Head of caudate nucleus (tissue), 42 donors: ENCODE measurements at places on chromosomes 5 and 9.

DNA sequence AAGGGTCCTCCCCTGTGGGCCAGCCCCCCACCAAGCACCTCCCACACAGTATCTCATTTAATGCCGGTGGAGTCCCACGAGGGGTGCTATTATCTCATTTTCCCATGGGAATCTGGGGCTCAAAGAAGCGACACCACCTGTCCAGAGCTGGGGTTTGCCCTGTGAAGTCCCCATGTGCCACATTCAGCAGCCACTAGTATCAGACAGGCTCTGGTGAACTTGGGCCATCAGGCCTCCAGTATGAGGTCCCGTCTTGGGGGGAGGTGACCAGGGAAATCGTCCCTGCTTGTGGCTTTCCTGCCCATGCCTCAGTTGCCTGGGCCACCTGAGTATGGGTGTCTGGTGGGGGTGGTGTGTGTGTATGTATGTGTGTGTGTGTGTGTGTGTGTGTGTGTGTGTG, 222.7 kb downstream of the PBX3 start:
- DNase-seq: no peak

GRCh38 chr9:76896035-76896434, 9.9 kb downstream of the PRUNE2 start:
- DNase-seq: no peak

DNA sequence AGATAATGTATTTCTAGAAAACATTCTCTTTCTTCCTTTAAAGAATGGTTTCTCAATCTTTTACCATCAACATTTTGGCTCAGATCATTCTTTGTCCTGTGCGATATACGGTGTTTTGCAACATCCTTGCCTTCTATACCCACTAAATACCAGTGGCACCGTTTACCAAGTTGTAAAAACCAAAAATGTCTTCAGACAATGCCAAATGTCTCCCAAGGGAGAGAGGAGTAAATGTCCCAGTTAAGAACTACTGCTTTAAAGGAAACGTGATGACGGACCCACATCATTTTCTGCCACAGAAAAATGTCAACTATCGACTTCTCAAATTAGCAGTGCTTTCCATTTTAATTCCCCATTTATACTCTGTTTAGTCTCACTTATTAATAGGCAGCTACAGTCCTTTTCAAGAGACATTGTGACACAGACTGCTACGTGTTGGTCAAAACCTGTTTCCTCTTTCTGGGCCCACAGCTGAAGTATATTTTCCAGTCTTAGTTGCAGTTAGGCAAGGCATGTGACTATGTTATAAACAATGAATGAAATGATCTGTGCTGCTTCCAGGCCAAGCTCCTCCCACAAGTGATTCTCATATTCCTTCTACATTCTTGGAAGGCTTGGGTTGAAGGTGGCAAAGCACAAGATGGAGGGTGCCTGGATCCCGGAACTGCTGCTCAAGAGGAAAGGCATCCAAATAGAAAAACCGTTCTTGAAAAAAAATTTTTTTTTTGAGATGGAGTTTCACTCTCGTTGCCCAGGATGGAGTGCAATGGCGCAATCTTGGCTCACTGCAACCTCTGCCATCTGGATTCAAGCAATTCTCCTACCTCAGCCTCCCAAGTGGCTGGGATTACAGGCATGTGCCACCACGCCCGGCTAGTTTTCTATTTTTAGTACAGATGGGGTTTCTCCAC, 8.8 kb downstream of the PRXL2C start:
- no peak for DNase-seq

GRCh38 chr5:107555425-107556090, 115.2 kb downstream of the EFNA5 start:
- no peak for DNase-seq

GRCh38 chr5:134937526-134937925, 30.2 kb upstream of the CATSPER3 start:
- DNase-seq: no peak

DNA sequence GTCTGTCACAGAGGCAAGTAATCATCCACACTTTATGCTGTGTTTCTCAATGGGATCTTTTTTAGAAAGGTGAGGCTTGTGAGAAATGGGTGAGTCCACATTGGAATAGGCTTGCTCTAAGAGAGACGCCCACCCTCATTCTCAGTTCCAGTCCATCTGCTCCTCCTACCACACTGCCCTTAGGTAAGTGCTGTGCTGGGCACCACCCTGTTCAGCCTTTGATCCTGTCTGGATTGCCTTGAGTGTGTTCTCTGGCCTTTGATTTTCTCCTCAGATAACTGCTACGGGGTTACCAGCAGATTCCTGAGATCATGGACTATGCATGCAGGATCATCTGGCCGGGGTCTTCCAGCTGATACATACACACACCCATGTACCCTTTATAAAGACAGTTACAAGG, 328.6 kb downstream of the KDM4C start:
- no peak for DNase-seq

- DNase-seq: no peak
Observed at GRCh38 chr5:19564036-19564435, 424.0 kb downstream of the CDH18 start.

GRCh38 chr9:128921881-128922763, 1.3 kb downstream of the PHYHD1 start:
- no peak for DNase-seq

GRCh38 chr9:115234094-115234493, 116.1 kb upstream of the TNC start:
- no peak for DNase-seq

DNA sequence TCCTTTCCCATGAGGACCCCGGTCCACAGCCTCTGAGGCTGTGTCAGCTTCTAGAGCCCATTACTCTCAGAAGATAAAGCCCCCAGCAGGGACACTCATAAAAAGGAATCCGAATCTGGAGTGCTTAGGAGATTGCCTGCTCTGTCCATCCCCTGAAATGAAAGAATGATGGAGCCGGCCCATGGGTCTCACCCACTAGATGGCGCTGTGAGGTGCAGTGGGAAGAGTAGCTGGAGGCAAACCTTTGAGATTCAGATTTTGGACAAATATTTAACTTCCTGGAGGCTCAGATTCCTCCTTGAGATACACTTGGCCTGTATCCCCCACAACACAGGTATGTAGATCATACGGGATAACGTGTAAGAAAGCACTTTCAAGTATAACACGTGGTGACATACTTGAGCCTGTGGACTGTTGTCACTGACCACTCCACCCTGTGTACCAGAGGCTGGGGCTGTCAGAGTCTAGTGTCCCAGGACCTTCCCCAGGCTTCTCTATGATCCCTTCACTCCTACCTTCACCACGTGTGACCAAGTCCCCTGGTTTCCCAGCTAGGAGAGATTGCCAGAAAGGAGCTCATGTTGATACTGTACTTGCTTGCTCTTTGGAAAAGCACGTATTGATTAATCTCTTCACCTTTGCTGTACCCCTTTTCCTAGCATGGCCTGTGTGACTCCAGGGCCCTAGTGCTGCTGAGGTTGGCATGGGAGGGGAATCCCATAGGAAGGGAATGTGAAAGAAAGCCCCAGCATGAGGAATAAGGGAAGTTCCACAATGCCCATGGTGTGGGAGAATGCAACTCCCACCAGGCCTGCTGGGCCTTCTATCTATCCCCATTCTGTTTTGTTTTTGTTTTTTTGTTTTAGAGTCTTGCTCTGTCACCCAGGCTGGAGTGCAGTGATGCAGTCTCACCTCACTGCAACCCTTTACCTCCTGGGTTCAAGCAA, 32.1 kb downstream of the TRMO start:
- DNase-seq: peak; percentile 56

GRCh38 chr9:6562871-6563430, 82.6 kb downstream of the GLDC start:
- DNase-seq: no peak

DNA sequence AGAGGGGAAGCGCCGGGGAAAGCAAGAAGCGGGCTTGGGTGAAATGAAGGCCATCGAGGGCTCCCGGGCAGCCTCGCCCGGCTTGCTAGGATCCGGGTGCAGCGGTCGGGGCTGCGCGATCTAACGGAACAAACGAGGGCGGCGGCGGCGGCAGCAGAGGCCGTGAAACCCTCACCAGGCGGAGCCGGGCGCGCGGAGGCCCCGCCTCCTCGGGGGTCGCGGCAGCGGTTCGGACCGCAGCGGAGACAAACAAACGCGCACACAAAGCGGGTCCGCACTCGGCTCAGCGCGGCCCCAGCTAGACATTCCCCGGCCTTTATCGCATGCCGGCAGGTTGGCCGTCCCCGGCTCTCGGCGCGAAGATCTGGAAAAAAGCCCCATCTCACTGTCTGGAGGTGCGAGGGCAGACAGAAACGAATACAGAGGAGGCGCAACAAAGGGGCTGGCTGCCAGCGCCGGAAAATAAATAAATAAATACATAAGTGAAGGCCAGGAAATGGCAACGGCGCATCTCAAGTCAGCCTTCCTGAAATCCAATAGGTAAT, 10.5 kb upstream of the TRIM36 start:
- peak; percentile 28 for DNase-seq

GRCh38 chr9:132943651-132944293, 644 bp downstream of the TSC1 start:
- no peak for DNase-seq

- DNase-seq: no peak
Observed at GRCh38 chr5:590346-590745, 21.8 kb upstream of the CEP72 start.

DNA sequence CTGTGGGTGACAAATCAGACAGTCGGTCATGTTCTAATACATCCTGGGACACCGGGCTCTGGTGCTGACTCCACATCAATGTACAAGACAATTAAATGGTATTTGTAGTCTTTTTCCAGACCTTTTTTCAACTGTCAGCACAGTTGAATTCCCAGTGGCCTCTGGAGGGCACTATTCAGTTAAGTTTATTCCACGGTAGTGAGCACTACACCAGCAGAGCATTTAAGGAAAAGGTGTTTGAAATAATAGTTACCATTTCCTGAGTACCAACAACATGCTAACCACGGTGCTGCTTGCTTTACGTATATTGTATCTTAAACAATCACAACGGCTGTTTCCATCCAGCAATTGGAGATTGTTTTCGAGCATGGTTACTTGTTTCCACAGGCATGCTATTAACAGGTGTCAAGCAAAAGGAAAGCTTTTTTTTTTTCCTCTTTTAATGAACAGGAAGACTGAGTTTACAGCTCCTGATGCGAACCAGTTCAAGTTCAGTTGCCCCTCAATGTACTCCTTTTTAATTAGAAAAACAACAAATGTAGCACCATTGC, 186.7 kb downstream of the PDZD2 start:
- DNase-seq: peak; percentile 76

DNA sequence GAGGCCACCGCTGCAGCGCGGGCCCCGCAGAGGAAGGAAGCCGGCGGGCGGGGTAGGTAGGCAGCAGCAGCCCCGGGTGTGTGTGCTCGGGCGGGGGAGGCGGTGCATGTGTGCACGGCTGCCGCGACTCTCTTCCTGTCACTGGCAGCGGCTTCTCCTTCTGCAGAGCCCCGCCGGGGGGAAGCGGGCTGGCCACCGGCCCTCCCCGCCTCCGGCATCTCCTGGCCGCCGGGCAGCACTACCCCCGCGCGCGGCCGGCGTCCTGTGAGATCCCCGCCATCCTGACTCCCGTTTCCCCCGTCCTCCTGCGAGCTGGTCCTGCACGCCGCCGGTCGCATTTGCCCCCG, 315 bp downstream of the PIK3R1 start:
- DNase-seq: no peak

- DNase-seq: no peak
Observed at GRCh38 chr5:132294728-132295504, 722 bp downstream of the SLC22A4 start.

DNA sequence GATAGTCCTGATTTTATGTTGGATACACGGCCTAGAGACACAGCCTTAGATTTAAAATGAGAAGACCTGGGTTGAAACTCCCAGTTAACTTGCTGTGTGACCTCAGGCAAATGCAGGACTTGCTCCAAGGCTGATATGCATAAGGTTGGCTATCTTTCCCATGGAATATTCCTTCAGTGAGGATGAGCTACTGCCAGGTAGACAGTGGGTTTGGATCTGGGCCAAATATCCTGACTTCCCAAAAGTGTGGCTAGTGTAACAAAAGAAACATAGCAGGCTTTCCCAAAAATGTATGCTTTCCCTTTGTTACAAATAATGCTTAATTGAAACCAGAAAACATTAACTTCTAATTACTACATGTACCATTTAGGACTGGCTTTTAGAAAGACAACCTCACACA, 697 bp upstream of the XPA start:
- DNase-seq: no peak

GRCh38 chr5:73328640-73329039, 119.9 kb downstream of the FOXD1 start:
- no peak for DNase-seq

DNA sequence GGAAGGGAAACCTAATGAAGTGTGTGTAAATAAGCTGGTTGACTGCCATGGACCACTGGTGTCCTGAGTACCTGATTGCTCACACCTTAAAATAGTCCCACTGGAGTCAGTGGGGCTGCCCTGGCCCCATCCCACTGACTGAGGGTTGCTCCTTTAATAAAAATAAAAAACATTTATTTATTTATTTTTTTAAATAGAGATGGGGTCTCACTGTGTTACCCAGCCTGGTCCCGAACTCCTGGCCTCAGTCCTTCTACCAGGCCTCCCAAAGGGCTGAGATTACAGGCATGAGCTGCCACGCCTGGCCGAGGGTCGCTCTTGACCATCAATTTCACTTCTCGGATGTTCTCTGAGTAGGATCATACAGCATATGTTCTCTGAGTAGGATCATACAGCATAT, 394.2 kb upstream of the IRX2 start:
- DNase-seq: no peak

DNA sequence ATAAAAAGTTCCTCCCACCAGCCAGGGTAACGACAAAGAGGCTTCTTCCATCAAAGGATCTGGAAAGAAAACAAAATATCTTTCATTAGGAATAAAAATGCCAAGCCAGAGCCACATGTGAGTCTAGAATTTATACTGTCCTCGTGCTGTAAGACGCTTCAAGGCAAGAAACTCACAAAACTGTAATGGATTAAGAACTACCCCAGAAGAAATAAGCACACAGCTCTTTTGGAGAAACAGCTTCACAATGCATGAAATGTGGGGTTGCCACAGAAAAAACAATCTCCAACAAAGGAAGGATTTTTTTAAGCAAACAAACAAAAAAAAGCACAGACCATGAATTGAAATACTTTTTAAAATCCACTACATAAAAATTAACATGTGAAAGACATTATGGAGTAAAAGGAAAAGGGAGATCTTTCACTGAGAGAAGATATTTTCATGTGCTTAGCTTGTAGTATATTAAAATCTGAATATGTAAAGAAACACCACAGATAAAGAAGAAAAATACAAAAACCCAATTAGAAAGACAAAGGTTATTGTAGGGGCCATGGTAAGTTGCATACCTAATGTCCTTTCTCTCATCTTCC, 140.5 kb upstream of the NFIL3 start:
- DNase-seq: no peak
